ENCODE measurements at places on chromosomes 4 and X. TPM values are rescaled to one million over a fixed set of nuclear protein-coding genes. Genes with fewer than 3 reads are reported as not detected.

- no peaks in the 10 kb centered on the region for H3K4me1 ChIP-seq
- DNase-seq, result no peak
- no peak overlapping the region for H3K4me3 ChIP-seq
- H3K27me3 ChIP-seq, result no peaks in the 10 kb centered on the region
- H3K27ac ChIP-seq, result no peak overlapping the region
Measured at GRCh38 chr4:48518143-48518542, 28.1 kb downstream of the ZAR1 start.

ODAPH gene
- total RNA-seq, result not detected

GRCh38 chr4:83316459-83317165 lies 18.0 kb downstream of the HPSE start:
- H3K27me3 ChIP-seq, result no peaks in the 10 kb centered on the region
- no peak overlapping the region for H3K4me3 ChIP-seq
- peaks cover 4% of the 10 kb centered on the region for H3K4me1 ChIP-seq
- DNase-seq, result no peak
- peaks cover 29% of the 10 kb centered on the region for H3K36me3 ChIP-seq

DNA sequence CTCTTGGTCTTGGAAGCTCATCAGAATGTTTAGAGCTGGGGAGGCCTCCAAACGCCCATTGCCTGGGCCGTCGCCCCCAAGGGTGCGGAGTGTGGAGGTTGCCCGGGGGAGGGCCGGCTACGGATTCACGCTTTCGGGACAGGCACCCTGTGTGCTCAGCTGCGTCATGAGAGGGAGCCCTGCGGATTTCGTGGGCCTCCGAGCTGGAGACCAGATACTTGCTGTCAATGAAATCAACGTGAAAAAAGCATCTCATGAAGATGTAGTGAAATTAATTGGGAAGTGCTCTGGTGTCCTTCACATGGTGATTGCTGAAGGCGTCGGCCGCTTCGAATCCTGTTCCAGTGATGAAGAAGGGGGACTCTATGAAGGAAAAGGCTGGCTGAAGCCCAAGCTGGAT lies 23.3 kb downstream of the RGS12 start:
- H3K27me3 ChIP-seq, result no peaks in the 10 kb centered on the region
- H3K27ac ChIP-seq, result no peak overlapping the region
- no peaks in the 10 kb centered on the region for H3K4me1 ChIP-seq
- peaks cover 5% of the 10 kb centered on the region for H3K36me3 ChIP-seq

SPIN2A gene
- 0.48 TPM for total RNA-seq

TSPAN6 gene
- 0.19 TPM for total RNA-seq

FMR1NB gene
- total RNA-seq, result not detected

- no peaks in the 10 kb centered on the region for H3K27me3 ChIP-seq
- H3K27ac ChIP-seq, result peak overlapping the region; percentile 59
- H3K4me3 ChIP-seq, result peak overlapping the region; percentile 48
- DNase-seq, result no peak
- no peaks in the 10 kb centered on the region for H3K36me3 ChIP-seq
Measured at GRCh38 chr4:67581208-67581857, 22.8 kb downstream of the STAP1 start.

GRCh38 chr4:80336582-80336981 lies 1.1 kb downstream of the CFAP299 start:
- peaks cover 19% of the 10 kb centered on the region for H3K27me3 ChIP-seq
- peaks cover 10% of the 10 kb centered on the region for H3K4me1 ChIP-seq
- no peak overlapping the region for H3K27ac ChIP-seq
- H3K36me3 ChIP-seq, result no peaks in the 10 kb centered on the region
- H3K4me3 ChIP-seq, result peak overlapping the region; percentile 75

CNGA1 gene
- not detected for total RNA-seq

DMRTC1 gene
- total RNA-seq, result not detected

GRCh38 chr4:37697566-37697965 lies 11.4 kb upstream of the RELL1 start:
- H3K4me3 ChIP-seq, result no peak overlapping the region
- H3K27ac ChIP-seq, result no peak overlapping the region
- DNase-seq, result no peak
- H3K4me1 ChIP-seq, result no peaks in the 10 kb centered on the region

HS6ST2 gene
- total RNA-seq, result 0.75 TPM

GAGE13 gene
- not detected for total RNA-seq

DNA sequence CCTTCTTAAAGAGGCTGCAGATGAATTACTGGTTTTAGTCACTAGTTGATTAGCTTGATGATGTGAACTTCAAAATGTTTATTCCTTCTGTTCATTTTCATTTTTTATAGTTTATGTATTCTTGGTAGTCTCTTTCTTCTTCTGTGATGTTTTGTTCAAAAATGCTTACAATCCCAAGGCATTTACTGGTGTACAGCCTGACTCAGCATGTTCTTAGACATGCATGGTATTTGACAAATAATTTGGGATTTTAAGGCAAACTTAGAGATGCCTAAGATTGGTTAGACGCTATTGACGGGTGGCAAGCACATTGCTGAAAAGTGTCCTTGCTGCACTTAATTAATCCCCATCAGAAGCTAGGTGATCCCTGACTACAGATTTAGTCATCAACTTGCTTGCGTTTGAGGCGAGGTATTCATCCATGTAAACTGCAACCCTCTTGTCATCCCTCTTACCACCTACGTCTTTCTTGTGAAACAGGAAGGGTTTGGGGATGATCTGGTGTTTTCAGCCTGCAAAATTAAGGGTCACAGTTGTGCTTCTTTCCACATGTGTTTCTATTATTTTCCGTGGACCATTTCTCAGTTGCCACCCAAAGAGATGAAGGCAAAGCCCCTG lies 331.8 kb downstream of the DKK2 start:
- no peak for DNase-seq
- H3K27ac ChIP-seq, result no peak overlapping the region
- H3K27me3 ChIP-seq, result no peaks in the 10 kb centered on the region
- H3K36me3 ChIP-seq, result no peaks in the 10 kb centered on the region

- H3K4me3 ChIP-seq, result no peak overlapping the region
- no peak overlapping the region for H3K27ac ChIP-seq
- no peak for DNase-seq
- H3K4me1 ChIP-seq, result no peaks in the 10 kb centered on the region
Measured at GRCh38 chr4:147118528-147118927, 172.9 kb upstream of the TTC29 start.

DNA sequence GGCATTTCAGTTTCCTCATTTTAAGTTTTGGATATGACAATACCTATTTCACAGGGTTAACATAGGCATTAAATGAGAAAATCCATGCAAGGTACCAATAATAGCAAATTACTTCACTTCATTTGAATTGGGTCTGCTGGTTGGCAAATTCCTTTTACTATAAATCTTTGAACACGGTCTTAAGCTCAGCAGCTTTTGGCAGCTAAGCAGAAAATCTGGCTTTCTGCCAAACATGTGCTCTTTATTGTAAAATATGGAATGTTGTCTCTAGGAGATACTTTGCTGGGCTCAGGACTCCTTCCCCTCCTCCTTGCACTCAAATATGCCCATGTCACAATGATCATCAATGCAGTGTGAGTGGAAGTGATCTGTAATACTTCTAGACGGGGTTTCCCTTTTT lies 16.8 kb upstream of the DMP1 start:
- no peak overlapping the region for H3K27ac ChIP-seq
- H3K36me3 ChIP-seq, result no peaks in the 10 kb centered on the region
- no peaks in the 10 kb centered on the region for H3K4me1 ChIP-seq
- no peak overlapping the region for H3K4me3 ChIP-seq

DCHS2 gene
- total RNA-seq, result not detected

DNA sequence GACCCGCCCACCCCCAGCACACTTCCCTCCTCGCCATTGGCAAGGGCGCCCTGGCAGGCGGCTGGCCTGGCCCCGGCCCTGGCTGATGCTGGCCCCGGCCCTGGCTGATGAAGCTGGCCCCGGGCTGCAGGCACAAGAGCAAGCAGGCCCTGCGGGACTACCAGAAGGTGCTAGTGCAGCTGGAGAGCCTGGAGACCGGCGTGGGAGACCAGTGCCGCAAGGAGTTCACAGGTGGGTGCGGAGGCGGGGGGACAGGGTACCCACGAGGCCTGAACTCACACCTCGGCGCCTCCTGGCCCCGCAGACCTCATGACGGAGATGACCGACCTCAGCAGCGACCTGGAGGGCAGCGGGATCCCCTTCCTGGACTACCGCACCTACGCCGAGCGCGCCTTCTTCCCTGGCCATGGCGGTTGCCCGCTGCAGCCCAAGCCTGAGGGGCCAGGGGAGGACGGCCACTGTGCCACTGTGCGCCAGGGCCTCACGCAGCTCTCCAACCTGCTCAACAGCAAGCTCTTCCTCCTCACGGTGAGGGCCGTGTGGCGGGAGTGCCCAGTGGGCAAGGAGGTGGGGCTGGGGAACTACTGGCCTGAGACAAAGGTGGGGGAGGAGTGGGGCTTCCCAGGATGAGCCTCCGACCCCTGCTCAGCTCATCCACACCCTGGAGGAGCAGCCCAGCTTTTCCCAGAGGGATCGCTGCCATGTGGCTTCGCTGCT lies 6.1 kb upstream of the SRPK3 start:
- no peaks in the 10 kb centered on the region for H3K4me1 ChIP-seq
- H3K27ac ChIP-seq, result no peak overlapping the region
- no peak for DNase-seq
- peaks cover 2% of the 10 kb centered on the region for H3K27me3 ChIP-seq

GRCh38 chr4:154064244-154064643 lies 275.4 kb upstream of the SFRP2 start:
- no peak overlapping the region for H3K4me3 ChIP-seq
- no peaks in the 10 kb centered on the region for H3K4me1 ChIP-seq
- no peak overlapping the region for H3K27ac ChIP-seq
- no peaks in the 10 kb centered on the region for H3K27me3 ChIP-seq
- no peak for DNase-seq

DNA sequence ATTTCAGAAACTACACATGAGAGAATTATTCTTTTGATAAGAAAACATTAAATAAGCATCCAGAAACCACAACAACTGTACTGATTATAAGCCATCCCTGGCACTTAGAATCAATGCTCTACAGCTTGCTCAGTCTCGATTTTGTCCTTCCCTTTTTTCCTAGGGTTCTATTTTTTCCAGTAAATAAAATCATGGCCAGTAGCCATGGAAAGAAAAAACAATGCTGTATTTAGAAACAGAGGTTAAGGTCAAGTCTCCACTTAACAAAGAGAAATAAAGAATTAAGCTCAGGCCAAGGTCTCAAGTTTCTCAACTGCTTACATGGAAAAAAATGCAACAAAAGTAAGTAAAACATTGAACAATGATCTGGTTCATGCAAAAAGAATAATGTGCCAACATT lies 38.7 kb upstream of the GRID2 start:
- no peak overlapping the region for H3K27ac ChIP-seq
- no peaks in the 10 kb centered on the region for H3K36me3 ChIP-seq
- H3K27me3 ChIP-seq, result no peaks in the 10 kb centered on the region
- no peak overlapping the region for H3K4me3 ChIP-seq

- peaks cover 5% of the 10 kb centered on the region for H3K36me3 ChIP-seq
- no peak overlapping the region for H3K4me3 ChIP-seq
- H3K27ac ChIP-seq, result no peak overlapping the region
- no peaks in the 10 kb centered on the region for H3K27me3 ChIP-seq
- H3K4me1 ChIP-seq, result peaks cover 24% of the 10 kb centered on the region
- no peak for DNase-seq
Measured at GRCh38 chrX:48472851-48473703, 2.9 kb upstream of the FTSJ1 start.

GRCh38 chr4:185538806-185539205 lies 3.5 kb upstream of the PDLIM3 start:
- H3K4me3 ChIP-seq, result no peak overlapping the region
- peaks cover 6% of the 10 kb centered on the region for H3K4me1 ChIP-seq
- H3K27ac ChIP-seq, result no peak overlapping the region
- no peaks in the 10 kb centered on the region for H3K36me3 ChIP-seq
- no peak for DNase-seq

DNA sequence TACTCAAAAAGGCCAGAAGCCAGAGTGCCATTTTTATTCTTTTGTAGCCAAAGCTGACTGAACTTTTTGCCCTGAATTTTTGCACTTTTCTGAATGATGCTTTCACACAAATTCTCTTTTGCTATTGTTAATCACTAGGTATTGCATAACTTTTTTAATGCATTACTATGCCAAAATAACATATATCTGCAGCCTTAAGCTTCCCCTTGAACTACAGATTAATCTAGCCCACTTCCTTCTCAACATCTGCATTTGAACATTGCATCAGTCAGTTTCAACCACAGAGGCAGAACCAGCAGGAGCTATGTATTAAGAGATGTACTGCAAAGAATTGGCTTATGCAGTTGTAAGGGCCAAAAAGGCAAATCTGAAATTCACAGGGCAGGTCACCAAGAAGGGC lies 197.6 kb upstream of the GYPA start:
- H3K4me3 ChIP-seq, result no peak overlapping the region
- H3K27me3 ChIP-seq, result no peaks in the 10 kb centered on the region
- no peak overlapping the region for H3K27ac ChIP-seq
- H3K4me1 ChIP-seq, result no peaks in the 10 kb centered on the region
- no peaks in the 10 kb centered on the region for H3K36me3 ChIP-seq

- no peaks in the 10 kb centered on the region for H3K27me3 ChIP-seq
- no peaks in the 10 kb centered on the region for H3K36me3 ChIP-seq
- no peak for DNase-seq
- no peak overlapping the region for H3K4me3 ChIP-seq
- H3K27ac ChIP-seq, result no peak overlapping the region
Measured at GRCh38 chr4:57351731-57352130, 241.5 kb upstream of the IGFBP7 start.

- H3K4me3 ChIP-seq, result peak overlapping the region; percentile 61
- H3K4me1 ChIP-seq, result peaks cover 60% of the 10 kb centered on the region
- H3K27ac ChIP-seq, result peak overlapping the region; percentile 96
- no peaks in the 10 kb centered on the region for H3K27me3 ChIP-seq
- peaks cover 30% of the 10 kb centered on the region for H3K36me3 ChIP-seq
Measured at GRCh38 chrX:1462596-1463251, 10.0 kb upstream of the ASMTL start.

TMEM185A gene
- 10.5 TPM for total RNA-seq

COMMD8 gene
- 27.9 TPM for total RNA-seq

DNA sequence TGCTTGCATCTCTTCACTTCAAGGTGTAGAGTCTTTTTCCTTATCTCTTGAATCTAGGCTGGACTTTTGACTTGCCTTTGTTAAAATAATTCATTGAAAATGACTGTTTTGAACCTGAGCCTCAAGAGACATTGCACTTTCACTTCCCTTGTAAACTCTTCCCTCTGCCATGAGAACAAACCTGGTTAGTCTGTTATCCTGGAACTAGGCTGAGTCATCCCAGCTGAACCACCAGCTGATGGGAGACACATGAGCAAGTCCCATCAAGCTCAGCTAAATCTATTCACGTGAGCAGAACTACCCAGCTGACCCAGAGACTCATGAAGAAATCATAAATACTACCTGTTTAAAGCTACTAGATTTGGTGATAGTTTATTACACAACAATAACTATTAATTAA lies 202.3 kb upstream of the CENPE start:
- no peak overlapping the region for H3K4me3 ChIP-seq
- H3K36me3 ChIP-seq, result no peaks in the 10 kb centered on the region
- H3K27ac ChIP-seq, result no peak overlapping the region
- no peaks in the 10 kb centered on the region for H3K4me1 ChIP-seq
- no peaks in the 10 kb centered on the region for H3K27me3 ChIP-seq
- DNase-seq, result no peak

DNA sequence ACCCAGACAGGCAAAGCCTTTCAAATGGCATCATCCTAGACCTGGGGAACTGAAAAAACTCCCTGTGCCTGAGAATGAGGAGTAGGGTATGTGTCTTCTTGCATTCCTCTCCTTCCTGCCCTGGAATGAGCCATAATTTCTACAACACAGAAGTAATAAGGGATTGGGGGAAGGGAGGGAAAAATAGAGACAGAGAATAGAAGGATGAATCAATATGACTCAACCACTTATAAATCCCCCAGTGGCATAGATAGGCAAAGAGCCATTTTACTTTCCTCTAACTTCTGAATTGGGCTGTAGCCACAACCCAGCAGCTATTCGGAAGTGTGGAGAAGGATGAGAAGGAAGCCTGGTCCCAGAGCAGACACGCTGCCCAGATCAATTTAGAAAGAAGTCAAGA lies 99.9 kb downstream of the NHS start:
- no peaks in the 10 kb centered on the region for H3K27me3 ChIP-seq
- no peaks in the 10 kb centered on the region for H3K4me1 ChIP-seq
- DNase-seq, result no peak
- no peak overlapping the region for H3K4me3 ChIP-seq
